ENCODE measurements at places on chromosomes 2 and 18.
A peak's percentile ranks its signal among the peaks of the same experiment; 100 is the strongest.

GRCh38 chr2:11330457-11331142 lies 13.8 kb downstream of the ROCK2 start:
- DNase-seq = no peak

GRCh38 chr2:96225016-96225533 lies 16.4 kb upstream of the STARD7 start:
- DNase-seq = no peak

GRCh38 chr2:18883616-18884456 lies 294.5 kb upstream of the NT5C1B start:
- DNase-seq = no peak

DNA sequence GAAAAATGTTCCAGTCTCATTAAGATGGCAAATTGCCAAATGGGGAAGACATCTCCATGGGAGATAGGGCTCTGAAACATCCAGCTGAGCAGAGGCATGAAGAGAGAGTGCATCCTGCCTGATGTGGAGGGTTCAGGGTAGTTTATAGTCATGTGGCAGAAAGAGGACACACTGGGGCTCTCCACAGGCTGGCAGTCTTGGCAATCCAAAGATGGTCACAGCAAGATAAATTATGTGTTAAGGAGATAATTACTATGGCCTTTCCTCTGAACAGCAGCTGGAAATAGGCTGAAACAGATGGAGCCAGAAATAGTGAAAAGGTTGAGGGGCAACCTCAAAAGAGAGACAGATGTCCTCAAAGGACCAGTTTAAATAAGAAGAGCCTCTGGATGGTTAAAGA lies 97.2 kb downstream of the DCC start:
- DNase-seq = no peak

DNA sequence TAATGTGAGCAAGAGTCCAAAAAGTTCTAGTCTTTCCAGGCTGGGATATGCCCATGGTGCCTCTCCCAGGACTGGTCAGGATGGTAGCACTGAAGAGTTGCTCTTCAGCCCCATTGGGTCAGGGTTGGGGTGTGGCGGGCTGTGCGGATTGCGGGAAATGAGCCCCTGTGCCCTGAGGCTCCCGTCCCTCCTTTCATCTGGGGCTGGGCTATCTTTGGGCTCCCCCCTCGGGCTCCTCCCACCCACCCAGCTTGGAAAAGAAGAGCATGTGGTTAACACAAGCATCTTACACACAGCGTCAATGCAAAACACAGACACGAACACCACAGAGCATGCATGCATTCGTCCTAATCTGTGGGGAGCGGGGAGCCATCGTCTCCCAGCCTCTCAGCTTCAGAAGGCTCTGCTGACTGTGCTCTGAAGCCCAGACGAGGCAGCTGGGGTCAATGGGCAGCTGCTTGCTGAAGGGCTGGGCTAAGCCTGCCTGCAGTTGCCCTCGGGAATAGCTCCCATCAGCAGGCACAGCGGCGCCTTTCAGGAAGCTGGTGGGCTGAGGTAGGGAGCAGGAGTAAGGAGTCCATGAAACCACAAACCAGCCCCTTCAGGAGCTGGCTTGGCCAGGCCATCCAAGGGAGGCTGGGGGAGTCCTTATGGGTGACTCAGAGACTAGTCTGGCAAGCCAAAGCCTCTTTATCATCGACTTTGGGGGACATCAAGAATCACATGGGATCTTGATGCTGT lies 112.9 kb downstream of the CLIP4 start:
- DNase-seq = peak; percentile 34
